ENCODE measurements at places on chromosomes 2 and 18. TPM values are rescaled to one million over a fixed set of nuclear protein-coding genes. Genes with fewer than 3 reads are reported as not detected.

GRCh38 chr2:58266211-58266610, 25.1 kb upstream of the FANCL start:
- no peak for DNase-seq

DNA sequence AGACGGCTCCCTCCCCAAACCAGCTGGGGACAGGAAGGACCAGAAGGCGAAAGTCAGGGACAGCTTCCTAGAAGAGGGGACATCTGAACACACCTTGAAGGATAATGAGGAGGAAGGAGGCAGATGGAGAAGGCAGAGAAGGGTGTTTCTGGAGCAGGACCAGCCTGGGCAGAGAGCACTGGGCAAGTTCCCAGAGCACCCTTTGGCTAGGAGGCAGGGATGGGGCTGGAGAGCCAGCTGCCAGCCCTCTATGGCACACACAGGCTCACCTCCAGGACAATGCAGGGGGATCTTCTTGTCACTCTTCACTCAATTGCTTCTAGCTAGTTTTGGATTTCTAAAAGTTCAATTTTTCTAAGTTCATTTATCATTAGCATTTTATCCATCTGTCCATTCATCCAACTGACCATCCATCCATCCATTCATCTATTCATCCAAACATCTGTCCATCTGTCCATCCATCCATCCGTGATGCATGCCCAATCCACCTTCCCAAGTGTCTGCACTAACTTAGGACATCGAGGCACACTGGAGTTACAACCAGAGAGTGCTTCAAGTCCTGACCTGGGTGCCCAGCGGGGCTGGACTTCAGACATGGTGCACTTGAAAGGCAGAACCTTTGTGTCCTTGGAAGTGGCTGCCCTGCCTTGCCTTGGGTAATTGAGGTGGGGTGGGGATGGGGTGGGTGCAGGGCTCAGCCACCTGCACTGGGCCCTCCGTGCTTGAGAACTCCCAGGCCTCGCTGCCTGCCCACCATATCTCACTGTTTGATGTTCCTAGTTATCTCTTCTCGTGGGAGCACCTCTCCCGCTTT, 42.5 kb downstream of the INHBB start:
- DNase-seq = no peak

GRCh38 chr2:143151111-143151752, 22.0 kb downstream of the ARHGAP15 start:
- DNase-seq = no peak

DNA sequence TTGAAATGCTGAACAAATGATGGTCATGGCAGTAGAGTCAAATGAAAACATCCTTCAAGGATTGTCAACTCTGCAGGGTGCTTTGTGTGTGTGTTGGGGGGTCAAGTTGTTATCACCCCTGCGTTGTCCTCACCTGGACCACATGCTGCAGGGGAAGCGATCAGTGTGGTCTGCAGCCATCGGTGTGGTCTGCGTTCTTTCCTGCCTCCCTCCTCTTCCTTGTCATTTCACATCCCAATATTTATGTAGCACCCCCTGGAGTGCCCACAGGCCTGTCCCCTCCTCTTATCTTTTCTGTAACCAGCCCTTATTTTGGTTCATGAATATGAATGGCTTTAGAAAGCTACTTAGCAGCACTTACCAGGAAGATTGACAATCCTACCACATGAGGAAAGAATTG, 38.9 kb downstream of the UGP2 start:
- DNase-seq = no peak

GRCh38 chr18:61420218-61420885, 87.1 kb downstream of the CDH20 start:
- DNase-seq = no peak

ATP8B1 gene
- 1.7 TPM for polyA plus RNA-seq

SKOR2 gene
- 5.9 TPM for polyA plus RNA-seq

FBXO36 gene
- polyA plus RNA-seq = 9.3 TPM
